ENCODE measurements at places on chromosomes 6 and 20.

GRCh38 chr6:150584596-150584995, 15.1 kb upstream of the PLEKHG1 start:
- no peak for DNase-seq

DNA sequence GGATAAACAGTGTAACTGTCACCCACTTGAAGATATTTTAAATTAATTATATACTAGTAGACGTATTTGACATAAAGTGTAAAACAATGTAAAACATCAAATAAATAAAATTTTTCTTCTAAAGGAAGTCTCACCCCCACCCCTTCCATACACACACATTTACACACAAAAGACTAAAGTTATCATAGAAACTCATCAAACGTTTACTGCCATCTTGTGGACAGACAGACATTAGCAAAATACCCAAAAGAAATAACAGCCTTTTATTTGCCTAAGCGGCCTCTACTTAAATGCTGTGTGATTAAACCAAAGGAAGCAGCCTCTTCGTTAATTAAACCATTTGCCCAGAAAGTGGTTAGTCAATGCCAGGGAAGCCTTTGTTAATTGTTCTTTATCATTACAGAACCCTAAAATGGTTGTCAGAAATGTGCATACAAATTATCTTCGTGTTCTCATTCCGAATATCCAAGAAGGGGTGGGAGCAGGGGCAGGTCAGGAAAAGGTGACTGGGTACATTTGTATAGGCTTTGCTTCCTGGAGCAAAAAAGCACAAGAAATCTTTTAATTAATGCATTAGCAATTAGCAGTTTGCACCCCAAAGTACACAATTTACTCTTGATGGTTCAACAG, 176.2 kb upstream of the SASH1 start:
- no peak for DNase-seq

DNA sequence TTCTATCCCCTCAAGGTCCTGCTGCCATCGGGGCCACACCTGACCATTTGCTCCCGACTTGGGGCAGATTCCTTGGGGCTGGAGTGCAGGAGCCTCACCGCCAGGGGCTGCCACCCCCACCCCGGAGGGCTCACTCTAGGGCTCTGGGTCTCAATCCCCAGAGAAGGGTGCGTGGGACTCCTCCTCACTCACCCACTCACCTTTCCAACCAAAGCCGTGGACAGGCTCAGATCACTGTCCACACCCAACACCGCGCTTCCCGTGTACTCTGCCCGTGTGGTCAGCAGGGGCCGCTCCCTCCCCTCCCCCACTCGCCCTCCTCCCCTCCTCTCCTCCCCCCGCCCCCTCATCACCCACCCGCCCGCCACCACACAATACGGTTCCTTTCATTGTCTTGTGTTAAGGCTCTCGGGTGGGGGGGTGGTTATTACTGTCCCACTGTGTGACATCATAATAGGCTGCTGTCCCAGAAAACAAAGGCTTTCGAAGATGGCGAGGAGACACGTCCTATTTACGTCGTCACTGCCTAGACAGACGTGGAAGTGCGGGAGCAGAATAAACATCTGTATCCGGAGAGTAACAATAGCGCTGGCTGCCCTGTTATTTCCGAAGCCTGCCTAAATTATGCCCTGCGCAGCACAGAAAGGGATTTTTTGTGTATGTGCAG, 85.8 kb downstream of the YTHDF1 start:
- no peak for DNase-seq

DNA sequence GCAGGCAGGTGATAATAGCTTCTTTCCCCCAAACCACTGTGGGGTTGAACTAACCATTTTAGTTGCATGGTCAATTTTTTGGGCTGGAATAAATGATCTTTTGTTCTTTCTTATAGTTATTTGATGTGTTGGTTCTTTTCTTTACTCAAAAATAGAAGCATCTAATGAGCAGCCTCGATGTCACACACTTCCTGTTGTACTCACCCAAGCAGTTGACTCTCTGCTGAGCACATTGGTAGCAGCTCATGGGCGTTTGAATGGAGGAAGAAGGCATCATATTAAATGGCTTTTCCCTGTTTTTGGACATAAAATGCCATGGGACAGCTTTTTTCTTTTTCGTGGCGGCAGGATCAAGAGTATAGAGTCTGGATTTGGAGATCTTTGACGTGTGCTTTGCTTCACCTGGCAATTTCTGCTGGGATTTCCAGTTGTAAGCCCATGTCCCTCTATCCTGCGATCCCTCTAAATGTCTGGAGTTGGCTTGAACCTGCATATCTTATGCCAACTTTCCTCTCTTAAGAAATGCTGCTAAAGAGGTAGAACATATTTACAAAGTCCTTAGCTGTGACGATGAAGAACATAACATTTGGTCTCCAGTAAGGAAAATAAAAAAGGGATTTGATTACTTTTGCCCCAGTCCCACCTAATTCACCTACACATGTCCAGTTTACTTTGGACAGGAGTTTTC, 268.3 kb downstream of the PRL start:
- no peak for DNase-seq

GRCh38 chr20:50108556-50109235, 4.3 kb downstream of the UBE2V1 start:
- DNase-seq, result no peak

DNA sequence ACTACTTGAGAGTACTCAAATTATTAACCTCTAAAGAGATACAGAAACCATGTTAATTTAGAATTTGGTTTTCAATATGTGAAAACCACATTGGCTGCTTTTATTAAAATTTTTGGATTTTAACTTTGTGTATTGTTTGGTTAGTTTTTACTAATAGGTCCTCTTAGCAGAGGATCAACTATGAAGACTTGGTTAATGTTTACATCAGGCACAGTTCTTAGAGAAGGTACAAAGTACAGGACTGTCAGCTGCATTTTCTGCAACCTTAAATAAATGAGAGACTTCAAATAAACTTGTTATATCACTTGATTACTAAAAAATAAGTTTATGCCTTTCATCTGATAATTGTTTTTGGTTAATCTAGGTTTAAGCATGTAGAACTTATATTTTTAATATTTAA, 89.1 kb downstream of the PHF3 start:
- DNase-seq, result no peak

DNA sequence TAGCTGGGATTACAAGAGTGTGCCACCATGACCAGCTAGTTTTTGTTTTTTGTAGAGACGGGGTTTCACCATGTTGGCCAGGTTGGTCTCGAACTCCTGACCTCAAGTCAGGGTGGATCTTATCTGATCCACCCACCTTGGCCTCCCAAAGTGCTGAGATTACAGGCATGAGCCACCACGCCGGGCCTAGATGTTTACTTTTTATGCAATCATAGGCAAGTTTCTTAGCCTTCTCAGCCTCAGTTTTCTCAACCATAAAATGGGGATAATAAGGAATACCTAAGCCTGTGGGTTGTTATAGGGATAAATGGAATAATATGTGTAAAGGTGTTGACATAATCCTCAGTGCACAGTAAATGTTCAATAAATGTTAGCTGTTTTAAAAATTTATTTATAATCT, 9.8 kb downstream of the SPATS1 start:
- no peak for DNase-seq

GRCh38 chr6:150638765-150639164, 39.1 kb downstream of the PLEKHG1 start:
- no peak for DNase-seq

DNA sequence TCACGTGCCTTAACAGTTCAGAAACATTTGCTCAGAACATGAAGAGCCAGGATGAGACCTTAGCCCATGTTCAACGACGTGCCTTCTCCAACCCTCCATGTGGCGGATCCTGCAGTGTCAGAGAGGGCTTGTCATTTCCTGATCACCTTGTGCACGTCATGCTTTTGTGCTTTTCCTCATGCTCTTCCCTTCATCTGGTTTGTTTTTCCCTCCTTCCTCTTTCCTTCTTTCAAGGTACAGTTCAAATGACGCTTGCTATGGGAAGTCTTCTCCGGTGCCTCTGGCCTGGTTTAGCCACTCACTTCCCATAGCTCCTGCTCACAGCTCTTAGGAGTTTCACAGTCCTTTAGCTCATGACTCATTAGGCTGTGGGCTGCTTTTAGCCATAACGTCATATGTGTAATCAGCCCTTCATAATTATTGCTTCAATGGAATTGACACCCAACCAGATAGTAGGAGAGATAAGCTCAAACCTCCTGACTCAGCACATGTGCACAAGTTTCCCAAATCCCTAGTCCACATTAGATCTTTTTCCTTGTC, 102.7 kb upstream of the CNKSR3 start:
- no peak for DNase-seq

GRCh38 chr6:127592964-127593363, 16.0 kb downstream of the C6orf58 start:
- DNase-seq, result no peak

DNA sequence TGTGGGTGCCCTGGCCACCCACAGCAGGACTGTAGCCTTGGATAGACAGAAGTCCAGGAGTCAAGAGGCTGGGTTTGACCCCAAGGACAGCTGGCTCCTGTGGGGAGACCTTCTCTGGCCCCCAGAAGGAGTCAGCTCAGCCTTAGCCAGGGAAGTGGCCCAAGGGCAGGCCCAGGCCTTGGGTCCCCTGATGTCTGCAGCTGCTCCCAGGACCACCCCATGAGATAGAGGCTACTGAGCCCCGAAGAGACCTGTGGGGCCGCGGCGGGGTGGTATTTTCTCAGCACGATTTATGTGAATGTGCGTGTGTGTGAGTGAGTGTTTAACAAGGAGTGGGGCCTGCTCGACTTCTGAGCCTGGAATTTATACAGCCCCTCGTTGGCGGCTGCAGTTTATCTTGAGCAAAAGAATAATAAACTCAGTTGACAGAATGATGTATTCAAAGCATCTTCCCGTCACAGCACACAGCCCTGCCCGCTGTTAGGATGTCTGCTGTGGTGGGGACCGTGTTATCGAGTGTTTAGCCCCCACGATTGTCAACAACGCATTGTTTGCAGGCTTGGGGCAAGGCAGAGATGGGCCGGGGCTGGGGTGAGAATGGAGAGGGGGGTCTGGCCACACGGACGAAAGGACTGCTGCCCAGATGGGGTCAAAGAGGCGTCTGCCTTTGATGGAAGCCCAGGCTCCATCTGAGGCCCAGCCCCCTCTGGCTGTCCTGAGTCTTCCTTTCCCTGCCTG, 163.3 kb downstream of the VEGFA start:
- no peak for DNase-seq

DNA sequence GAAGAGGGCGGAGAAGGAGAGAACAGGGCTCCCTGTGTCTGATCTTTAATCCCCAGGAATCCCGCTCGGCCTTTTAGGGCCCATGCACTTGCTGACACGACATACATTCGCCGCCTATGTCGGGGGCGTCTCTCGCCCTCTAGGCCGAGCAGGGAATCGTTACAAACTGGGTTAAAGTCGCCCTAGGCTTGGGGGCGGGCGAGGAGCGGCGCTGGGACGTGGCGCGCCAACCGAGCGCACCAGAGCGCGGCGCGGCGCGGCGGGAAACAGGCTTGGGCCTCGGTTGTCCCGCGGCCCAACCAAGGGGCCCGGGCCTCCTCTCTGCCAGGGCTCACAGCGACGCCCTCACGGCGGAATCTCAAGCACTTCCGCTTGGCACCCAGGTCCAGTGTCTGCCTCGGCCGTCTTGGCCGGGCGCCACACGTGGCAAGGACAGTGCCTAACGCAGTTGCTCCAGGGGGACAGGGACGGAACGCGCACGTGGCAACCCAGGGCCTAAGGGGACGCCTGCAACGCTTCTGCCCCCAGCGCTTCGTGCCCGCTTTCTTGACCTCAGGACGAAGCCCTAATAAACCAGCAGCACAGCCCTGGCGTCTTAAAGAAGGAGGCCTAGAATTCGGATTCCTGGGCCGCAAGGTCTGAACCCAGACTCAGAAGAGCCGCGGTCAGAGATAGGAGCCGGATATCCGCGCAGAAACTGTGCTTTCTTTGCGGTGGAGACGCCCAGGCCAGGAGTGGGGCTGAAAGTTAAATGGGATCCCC, 71.5 kb downstream of the NCR2 start:
- no peak for DNase-seq

DNA sequence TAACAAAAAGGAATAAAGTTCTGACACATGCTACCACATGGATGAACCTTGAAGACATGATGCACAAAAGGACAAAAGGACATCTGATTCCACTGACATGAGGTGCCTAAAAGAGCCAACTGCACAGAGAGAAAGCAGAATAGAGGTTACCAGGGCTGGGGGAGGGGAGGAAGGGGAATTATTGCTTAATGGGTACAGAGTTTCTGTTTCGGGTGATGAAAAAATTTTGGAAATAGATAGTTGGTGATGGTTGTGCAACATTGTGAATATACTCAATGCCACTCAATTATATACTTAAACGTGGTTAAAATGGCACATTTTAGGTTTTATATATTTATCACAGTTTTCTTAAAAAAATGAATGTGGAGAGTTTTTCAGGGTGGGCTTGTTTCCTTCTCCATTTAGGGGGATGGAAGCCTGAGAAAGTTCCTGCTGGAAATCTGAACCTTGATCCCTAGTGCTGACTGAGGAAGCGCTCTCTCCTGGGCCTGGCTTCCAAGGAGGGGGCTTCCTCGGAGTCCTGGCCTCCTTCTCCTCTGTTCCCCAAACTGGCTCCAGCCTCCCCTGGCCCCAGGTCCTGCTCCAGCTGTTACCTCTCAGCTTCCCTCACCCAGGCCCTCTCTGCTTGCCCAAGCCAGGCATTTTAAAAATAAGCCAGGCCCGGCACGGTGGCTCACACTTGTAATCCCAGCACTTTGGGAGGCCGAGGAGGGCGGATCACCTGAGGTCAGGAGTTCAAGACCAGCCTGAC, 79.2 kb downstream of the NOL4L start:
- no peak for DNase-seq

DNA sequence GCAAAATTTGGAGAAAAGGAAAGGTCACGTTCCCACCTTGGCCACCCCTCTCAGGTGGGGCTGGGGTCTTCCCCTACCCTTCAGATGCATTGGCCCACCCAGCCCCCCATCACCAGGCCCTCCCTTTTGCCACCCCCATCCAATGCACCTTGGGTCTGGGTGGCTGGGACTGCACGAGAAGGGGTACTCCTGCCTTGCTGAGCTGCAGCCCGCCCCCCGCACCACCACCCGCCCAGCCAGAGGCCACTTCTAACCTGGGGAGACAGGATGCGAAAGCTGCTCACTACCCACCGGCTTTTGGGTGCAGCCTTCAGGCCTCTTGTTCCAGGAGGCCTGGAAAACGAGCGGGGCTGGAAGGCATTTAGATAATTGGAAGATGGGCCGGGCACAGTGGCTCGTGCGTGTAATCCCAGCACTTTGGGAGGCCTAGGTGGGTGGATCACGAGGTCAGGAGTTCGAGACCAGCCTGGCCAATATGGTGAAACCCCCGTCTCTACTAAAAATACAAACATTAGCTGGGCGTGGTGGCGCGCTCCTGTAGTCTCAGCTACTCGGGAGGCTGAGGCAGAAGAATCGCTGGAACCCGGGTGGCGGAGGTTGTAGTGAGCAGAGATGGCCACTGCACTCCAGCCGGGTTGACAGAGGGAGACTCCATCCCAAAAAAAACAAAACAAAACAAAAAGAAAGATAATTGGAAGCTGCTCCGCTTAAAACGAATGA, 1.2 kb upstream of the CDC25B start:
- DNase-seq, result no peak

GRCh38 chr6:30792786-30793185, 48.4 kb upstream of the IER3 start:
- DNase-seq, result no peak

DNA sequence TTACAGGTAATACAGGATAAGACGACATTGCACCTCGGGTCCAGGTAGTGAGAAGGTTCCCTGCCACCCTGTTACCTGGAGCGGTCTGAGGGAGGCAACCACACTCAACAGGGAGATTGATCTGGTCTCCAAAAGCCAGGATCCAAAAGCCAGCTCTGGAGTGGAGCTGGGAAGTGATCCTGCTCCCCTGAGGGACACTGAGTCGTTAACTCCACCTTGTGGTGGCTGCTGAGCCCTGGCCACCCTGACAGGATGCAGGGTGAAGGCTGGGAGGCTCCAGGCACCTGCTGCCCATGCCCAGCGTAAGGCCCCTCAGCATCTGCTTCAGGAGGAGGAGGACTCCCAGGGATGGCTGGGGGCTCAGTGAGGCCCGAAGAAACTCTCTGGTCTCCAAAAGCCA, 38.7 kb upstream of the SLC22A2 start:
- no peak for DNase-seq

All from stimulated activated effector memory CD8-positive, alpha-beta T cell treated with anti-CD3 and anti-CD28 coated beads, Interleukin-12 subunit alpha, Interleukin-12 subunit beta, amount 100 ng/mL, for 72 hours (primary cell).